Activated T-cell treated with anti-CD3 and anti-CD28 coated beads, Interleukin-2, amount 50 U/mL, for 1 hour (primary cell): ENCODE measurements at places on chromosomes 5 and 9.

DNA sequence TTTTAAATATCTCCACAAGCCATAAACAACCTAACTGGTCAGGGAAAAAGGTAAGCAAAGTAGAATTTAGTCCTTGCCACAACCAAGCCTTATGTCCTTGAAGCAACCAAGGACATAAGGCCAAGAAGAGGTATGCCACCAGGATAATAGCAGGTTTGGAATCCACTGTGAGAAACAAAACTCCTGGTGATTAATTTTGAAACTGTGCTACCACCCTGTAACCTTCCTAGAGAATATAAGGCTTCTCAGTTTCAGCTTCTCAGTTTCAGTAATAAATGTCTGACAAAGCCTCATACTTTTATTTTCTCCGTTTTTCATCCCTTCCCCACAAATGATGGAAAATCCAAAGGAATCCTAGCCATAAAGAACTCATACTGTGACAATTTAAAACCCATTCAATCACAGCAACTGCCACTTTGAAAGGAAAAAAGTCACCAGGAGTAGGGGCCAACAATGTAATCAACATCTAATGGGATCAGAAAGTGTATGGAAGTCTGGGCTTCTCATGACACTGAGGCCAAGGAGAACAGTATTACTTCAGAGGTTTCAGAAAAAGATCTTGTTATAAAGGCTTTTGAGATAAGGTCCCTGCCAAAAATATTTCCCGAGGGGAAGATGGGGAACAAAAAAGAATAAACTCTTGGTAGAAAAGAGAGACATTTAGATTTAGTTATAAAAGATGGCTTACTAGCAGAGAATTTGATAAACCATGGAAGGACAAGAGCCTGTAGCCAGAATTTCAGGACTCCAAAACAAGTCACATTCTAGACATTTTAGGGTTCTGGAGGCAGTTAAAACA lies 189.2 kb downstream of the TSSK1B start:
- no peak for DNase-seq

- DNase-seq = no peak
Measured at GRCh38 chr9:116718111-116718510, 31.0 kb downstream of the TRIM32 start.

DNA sequence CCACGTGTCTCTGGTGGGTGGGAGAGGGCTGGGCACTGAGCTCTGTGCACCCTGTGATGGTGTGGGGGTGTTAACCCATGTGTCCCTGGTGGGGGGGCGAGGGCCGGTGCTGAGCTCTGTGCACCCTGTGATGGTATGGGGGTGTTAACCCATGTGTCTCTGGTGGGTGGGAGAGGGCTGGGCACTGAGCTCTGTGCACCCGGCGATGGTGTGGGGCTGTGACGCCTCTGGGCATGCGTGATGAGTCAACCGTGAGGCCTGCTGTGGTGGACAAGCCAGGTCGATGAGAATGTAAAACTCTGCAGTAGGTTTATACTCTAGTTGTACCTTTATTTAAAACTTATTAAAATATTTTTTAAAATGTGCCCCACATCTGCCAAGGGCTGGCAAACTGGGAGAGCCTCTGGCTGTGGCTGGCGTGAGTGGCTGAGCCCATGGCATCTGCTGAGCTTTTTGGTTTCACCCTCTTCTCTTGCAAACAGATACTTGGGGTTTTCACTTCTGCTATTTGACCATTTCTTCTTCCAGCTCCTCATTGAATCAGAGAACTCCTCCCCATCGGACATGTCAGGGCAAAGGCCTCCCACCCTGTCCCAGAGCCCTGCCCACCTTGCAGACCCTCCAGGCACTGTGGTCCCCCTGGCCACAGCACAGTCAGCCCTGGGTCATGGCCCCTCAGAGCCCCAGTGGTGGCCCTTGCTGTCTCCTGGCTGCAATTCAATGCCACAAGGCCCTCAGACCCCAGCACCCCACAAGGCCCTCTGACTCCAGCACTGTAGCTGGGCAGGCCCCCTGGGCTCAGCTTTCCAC lies 18.5 kb upstream of the EXOC3 start:
- DNase-seq = no peak

GRCh38 chr9:72431036-72431435 lies 66.0 kb upstream of the ZFAND5 start:
- no peak for DNase-seq

DNA sequence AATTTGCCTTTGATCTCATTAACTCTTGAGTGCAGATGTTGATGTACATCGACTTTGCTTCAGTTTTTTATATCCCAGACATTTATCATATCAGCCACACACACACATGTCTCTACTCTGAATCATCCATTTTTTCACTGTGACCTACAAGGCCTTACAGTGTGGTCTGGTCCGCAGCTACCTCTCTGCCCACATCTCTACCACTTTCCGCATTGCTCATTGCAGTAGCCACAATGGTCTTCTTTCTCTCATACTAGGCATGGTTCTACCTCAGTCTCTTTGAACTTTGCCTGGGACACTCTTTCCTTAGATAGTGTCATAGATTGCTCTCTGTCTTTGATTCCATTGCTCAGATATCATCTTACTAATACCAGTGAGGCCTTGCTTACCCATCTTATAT lies 87.9 kb upstream of the FSD1L start:
- DNase-seq = no peak

- no peak for DNase-seq
Measured at GRCh38 chr5:142654578-142655058, 31.3 kb downstream of the FGF1 start.

- DNase-seq = no peak
Measured at GRCh38 chr5:134479839-134480238, 45.6 kb upstream of the JADE2 start.

- DNase-seq = no peak
Measured at GRCh38 chr5:40841068-40841805, at the start of gene CARD6. TSS of gene CARD6 (plus strand) at chr5:40841367. CDS start at chr5:40841383, 16 bp downstream.

DNA sequence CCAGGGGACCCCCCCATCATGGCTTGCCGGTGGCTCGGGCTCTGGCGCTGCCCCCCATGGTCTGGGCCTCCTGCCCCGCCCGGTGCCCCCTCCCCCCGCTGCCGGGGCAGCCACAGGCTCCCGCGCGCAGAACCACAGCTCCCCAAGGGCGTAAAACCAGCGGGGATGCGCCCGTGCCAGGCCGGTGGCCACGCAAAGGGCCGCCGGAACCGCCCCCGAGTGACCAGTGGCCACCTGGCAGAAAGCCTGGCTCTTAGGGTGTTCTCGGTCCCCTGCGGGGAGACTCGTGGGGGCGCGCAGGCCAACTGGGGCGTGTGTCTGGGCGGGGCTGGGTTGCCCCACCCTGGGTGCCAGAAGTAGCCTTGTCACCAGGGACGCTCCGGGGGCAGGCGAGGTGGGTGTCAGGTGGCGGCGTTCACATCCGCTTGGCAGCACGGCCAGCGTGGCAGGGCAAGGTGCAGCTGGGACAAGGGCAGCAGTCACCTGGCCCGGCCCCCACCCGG lies 515 bp upstream of the AGPAT2 start:
- no peak for DNase-seq

- DNase-seq = peak; percentile 36
Measured at GRCh38 chr5:138662599-138662998, 87.4 kb upstream of the HSPA9 start.

GRCh38 chr5:14503017-14503680 lies 78.4 kb upstream of the OTULINL start:
- DNase-seq = no peak

DNA sequence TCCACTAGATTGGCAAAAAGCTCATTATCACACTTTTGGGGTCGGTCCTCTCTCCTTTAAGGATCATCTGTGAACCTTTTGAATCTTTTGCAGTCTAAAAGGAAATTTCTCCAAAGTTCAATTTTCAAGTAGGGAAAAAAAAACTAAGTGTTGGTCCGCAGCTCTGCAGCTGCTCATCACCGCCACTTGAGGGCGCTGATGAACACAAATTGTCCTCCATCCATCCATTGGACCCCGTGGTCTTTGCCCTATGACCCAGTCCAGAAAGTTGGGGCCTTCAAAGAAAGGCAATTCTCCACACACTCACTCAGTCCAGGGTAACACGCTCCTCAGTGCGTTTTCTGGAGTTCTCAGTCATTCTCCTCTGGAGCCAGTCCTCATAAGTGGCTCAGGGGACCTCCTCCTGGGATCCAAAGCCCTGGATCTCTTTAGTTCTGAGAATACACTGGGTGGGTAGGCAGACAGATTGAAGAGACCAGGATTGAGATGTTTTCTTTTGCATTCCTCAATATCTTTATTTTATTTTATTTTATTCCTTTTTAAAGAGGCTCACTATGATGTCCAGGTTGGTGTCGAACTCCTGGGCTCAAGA lies 63.6 kb upstream of the SLC28A3 start:
- no peak for DNase-seq

GRCh38 chr9:127664324-127664677 lies 42.5 kb upstream of the CFAP157 start:
- DNase-seq = no peak

DNA sequence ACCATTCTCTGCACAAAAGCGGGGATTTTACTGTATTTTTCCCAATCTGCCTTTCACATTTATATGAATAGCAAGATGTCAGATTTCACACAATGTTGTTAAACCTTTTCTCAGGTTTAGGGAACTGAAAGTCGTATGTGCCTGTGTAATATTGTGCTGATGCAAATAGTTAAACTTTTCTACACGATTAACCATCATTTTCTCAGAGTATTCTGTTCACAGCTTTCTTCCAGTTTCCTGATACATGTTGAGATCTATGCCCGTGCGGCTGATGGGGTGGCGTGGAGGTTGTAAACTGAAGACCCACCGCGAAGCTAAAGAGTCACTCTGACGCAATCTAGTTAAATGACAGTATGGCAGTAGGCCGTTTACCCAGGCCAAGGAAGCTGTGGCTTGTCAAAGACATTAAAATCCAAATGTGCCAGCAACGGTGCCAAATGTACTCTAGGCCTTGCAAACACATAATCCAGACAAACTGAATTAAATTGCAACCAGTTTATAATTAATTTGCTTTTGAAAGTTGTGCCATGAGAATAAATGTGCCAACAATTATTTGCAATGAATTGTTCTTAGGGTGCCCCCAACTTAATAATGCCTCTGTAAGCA lies 145.7 kb downstream of the EBF1 start:
- DNase-seq = no peak

DNA sequence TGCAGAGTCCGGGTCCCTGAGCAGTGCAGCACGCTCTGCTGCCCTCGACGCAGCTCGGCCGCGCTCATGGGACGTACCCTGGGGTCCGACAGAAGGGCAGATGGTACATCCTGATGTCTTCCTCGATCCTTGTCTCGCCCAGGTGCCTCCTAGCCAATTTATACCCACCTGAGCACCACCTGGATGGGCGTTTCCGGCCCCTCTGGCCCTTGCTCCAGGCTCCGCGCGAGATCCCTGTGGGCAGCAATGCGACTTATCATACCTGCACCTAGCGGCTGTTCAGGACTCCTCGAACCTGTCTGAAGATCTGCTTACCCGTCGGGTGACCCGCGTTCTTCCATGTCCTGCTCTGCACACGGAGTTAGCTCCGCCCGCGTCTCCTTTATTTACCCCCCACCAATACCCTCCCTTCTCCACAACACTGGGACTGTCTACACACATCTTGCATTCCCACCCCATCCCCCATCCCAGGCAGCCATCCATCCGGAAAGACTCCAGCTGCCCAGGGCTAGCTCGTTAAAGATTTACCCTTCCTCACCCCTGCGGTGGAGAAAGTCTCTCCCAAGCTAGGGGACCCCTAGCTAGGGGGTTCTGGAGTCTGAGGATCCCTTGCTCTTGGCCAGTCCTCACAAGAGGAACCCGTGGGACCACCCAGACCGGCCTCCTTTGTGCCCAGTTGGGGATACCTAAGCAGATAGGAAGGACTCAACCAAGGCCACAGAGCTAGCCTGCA lies at the start of gene KIF12:
TSS of gene KIF12 (minus strand) at position 357 of the 733 bp plus-strand sequence. CDS start at position 341, 16 bp downstream.
- DNase-seq = no peak

- DNase-seq = no peak
Measured at GRCh38 chr5:114191441-114191840, 170.4 kb upstream of the KCNN2 start.

GRCh38 chr9:69346596-69347390 lies 21.8 kb downstream of the ENTREP1 start:
- no peak for DNase-seq

GRCh38 chr5:62283861-62284260 lies 22.1 kb upstream of the KIF2A start:
- no peak for DNase-seq

DNA sequence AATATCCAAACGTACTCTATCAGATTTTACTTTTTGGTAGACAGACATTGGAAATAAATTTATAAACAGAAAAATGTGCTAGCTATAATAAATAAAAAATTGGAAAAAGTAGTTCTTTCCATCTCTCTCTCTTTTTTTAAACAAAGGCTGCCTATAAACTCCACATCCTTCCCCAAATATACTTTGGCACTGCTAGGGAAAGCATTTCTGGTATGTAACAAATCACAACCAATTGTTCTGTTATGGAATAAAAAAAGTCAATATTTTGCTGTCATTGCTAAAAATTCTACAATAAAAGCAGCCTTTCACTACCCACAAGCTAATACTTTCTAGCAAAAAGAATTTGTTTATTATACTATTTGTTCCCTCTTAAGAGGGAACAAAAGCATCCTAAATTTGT lies 169.2 kb upstream of the TARS1 start:
- DNase-seq = no peak

GRCh38 chr9:18074041-18074440 lies 399.9 kb upstream of the ADAMTSL1 start:
- no peak for DNase-seq

GRCh38 chr9:37512437-37512836 lies 26.7 kb downstream of the POLR1E start:
- DNase-seq = peak; percentile 28
